Left renal cortex interstitium (tissue), 4 donors: ENCODE measurements at places on chromosomes 12 and 14. TPM values are rescaled to one million over a fixed set of nuclear protein-coding genes. Genes with fewer than 3 reads are reported as not detected.

GRCh38 chr12:121142171-121142950 lies 9.7 kb downstream of the P2RX7 start:
- DNase-seq = no peak

GRCh38 chr12:28878629-28879028 lies 270.4 kb upstream of the FAR2 start:
- DNase-seq = no peak

Gene CMA1
- polyA plus RNA-seq = 0.16 TPM

GRCh38 chr12:81084811-81085350 lies 7.0 kb downstream of the ACSS3 start:
- DNase-seq = no peak

Gene EID3
- 4.5 TPM for polyA plus RNA-seq

Gene ALG10B
- 10.8 TPM for polyA plus RNA-seq

- DNase-seq = no peak
Observed at GRCh38 chr12:100959481-100959880, 164.9 kb downstream of the ANO4 start.

DNA sequence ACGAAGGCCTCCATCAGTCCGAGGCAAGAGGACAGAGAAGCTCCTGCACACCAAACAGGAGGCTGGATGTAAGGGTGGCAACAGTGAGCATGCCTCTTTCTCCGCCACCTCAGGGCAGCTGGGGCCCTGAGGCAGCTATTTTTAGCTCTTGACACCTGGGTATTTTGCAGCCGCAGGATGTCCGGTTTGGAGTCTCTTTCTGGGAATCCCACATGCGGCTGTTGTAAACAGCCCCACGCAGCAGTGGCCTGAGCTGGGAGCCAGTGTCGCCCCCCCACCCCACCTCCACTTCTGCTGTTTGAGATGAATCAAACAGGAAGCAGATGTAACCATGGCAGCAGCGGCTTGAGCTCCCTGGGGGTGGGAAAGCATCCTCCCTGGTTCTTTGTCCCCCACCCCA lies 11.7 kb downstream of the HDAC7 start:
- no peak for DNase-seq

DNA sequence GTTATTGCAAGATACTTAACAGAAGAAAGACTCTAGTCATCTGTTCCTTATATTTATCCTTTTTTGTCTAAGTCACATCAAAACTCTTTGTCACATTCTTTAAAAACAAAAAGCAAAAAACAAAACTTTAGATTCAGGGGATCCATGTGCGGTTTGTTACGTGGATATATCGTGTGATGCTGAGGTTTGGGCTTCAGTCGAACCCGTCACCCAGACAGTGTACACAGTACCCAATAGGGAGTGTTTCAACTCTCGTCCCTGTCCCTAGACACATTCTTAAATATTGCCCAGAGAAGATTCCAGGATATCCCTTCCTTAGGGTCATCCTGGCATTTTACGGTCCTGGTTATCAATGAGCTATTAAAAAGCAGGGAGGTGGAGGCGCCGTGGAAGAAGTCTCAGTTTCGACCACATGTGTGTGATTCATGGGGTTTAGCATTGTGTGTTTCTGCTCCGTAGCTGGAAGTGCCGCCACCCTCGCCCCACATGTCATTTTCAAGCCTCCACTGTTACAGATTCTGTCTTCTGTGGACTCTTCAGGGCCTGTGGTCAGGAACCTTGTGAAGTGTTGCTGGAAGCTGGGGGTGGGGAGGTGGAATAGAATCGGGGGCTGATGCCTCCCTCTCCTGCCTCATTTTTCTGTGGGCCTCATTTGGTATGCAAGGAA lies 19.9 kb downstream of the CCND2 start:
- DNase-seq = no peak

- DNase-seq = no peak
Observed at GRCh38 chr12:129325566-129325965, 472.3 kb downstream of the GLT1D1 start.
